AG04450 (cell line): ENCODE measurements at places on chromosomes 1 and 21.

- DNase-seq: no peak
Observed at GRCh38 chr1:206558794-206559671, 51.7 kb downstream of the RASSF5 start.

- DNase-seq: no peak
Observed at GRCh38 chr1:221164029-221164428, 284.8 kb downstream of the HLX start.

DNA sequence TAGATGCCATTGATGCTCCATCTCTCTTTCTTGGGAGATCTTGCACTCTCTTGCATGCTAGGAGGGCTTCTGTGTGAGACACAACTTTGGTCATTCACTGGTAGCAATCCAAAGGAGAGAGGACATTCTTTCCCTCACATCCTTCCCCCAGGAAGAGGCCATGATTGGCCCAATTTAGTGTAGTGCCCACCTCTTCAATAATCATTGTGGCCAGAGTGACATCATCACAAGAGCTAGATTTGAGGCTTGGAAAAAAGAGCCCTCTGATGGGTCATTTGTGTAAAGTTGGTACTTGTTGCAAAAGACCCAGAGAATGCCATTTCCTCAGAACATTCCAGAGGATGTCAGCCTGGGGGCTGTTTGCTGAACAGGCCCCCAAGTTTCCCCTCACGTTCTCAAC is 30.2 kb downstream of the S100A6 start:
- no peak for DNase-seq

DNA sequence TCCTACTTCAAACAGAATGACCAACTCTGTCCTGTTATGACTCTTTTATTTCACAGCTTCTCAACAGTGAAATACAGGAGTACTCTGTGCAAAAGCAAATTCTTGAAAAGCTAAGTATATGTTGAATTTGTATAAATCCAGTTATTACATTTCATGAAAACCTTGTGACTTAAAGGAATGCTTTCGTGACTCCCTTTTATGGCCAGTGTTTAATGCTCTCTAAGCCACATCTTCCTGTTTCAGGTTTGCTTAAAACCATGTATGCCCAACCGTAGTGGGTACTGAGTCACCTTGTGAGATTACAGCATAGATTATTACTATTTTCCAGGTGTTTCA is 40.2 kb upstream of the KIF1B start:
- no peak for DNase-seq

GRCh38 chr21:31772674-31773555 is 41.0 kb upstream of the SCAF4 start:
- DNase-seq: no peak

DNA sequence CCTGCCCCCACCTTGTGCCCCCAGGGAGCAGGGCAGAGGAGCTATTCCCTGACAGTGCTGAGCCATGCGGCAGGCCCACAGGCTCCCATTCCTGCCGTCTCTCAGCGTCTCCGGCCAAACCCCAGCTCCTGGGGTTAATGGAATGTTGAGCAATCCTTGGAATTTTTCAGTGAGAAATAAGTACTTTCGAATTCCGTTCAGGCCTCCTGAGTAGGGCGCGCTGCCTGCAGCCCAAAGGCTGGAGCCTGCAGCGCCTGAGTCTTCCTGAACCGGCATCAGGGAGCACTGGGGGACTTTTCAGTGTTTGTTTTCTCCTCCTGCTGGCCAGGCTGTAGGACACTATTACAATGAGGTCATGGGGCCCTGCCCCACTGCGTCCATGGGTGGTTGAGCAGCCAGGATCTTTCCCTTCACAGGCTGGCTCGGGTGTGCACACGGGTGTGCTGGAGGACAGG is 33.3 kb upstream of the CSF1 start:
- peak; percentile 79 for DNase-seq

- DNase-seq: no peak
Observed at GRCh38 chr1:59412718-59413326, 115.9 kb downstream of the FGGY start.

DNA sequence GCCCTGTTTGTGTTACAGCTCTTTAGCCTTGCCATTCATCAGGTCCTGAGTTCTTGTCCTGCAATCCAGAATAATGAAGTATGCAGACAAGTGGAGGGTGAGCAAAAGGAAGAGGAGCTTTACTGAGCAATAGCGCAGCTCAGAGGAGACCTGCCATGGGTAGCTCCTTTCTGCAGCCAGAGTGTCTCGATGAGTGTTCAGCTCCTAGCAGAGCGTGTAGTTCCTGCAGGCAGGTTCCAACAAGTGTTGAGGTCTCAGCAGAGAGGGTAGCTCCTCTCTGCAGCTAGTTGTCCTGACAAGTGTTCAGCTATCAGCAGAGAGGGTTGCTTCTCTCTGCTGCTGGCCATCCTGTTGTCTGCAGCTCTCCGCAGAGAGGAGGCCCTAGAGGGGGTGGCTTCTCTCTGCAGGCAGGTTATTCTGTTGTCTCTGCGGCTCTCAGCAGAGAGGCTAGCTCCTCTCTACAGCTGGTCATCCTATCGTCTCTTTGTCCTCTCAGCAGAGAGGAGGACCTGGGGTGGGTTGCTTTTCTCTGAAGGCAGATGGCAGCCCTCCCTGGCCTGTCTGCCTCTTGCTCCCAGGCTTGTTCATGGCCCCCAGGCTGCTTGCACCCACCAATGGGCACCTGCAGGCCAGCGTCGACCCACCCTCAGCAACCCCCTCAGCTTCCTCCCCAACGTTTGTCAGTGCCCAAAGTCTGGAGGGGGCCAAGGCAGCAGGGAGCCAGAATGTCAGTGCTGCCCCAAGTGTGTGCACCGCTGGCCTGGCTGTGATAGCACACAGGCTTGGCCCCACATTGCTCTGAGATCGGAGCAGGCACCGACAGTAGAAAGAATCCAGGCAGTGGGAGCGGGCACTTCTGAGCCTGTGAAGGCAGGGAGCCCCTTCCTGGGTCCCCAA is 112.5 kb upstream of the RUNX3 start:
- no peak for DNase-seq

DNA sequence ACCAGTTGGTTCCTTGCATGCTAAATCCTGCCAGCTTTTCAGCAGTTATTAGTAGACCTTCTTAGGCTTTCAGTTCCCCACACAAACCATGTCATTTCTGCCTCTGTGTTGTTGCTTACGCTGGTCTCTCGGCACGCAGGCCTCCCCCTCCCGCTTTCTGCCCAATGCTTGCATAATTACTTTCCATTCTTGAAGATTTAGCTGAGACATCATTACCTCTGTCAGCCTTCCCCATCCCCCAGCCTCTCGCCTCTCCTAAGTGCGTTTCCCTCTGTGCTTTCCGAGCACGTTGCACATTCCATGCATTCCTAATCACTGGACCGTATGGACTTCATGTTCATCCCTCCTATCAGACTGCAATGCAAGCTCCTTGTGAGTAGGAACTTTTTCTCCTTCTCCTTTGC is 26.8 kb downstream of the TSHB start:
- no peak for DNase-seq

GRCh38 chr1:230105754-230106625 is 39.0 kb downstream of the GALNT2 start:
- no peak for DNase-seq

GRCh38 chr1:28258628-28259251 is 578 bp upstream of the SESN2 start:
- no peak for DNase-seq

- no peak for DNase-seq
Observed at GRCh38 chr1:110412576-110412975, 5.1 kb upstream of the LAMTOR5 start.

DNA sequence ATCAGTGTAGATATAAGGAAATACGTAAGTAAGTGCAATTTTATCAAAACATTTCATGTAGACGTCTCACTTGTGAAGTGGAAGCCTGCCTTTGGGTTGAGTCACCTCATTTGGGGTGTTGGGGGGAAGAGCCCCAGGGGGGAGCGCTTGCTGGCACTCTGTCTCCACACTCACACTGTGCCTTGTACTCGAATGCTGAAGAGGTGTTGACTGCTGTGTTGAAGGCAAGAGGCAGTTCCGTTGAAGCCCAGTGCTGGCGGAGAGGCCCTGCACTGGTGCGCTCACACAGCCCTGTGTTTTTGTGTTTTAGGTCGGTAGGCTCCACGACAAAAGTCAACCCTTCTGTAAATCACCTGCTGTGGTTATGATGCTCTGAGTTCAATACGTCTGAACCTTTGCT is 131.9 kb upstream of the COL6A1 start:
- no peak for DNase-seq

DNA sequence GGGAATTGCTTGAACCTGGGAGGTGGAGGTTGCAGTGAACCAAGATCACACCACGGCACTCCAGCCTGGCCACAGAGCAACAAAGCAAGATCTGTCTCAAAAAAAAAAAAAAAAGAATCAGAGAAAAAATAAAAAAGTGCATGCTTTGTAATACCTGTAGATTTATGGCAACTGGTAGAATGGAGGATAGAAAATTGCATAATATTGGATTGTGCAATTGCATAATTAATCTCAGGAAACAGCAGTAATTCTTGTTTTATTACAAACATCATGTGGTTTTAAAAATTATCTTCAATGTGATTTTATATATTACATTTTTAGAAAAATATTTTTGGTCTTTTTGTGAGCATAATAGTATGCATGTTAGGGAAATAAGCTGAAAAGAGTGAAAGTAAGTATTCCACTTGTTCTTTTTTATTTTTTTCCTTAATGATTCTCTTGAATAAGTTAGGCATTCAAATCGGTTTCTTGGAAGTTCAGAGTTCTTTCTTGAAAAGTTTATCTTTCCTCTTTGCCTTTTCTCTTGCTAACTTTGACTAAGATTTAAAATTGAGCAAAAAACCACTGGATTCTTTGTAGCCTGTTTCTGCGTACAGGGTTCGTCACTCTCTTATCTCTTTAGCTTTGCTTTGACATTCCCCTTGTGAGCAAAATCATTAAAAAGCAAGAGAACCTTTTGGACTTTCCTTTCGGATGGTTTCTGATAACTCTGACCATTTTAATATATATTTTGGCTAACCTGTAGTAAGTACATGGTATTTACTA is 127.5 kb upstream of the ADAMTS5 start:
- no peak for DNase-seq

GRCh38 chr21:32457360-32457840 is 44.9 kb downstream of the EVA1C start:
- DNase-seq: no peak

- DNase-seq: no peak
Observed at GRCh38 chr1:51484591-51484990, 34.5 kb downstream of the EPS15 start.

DNA sequence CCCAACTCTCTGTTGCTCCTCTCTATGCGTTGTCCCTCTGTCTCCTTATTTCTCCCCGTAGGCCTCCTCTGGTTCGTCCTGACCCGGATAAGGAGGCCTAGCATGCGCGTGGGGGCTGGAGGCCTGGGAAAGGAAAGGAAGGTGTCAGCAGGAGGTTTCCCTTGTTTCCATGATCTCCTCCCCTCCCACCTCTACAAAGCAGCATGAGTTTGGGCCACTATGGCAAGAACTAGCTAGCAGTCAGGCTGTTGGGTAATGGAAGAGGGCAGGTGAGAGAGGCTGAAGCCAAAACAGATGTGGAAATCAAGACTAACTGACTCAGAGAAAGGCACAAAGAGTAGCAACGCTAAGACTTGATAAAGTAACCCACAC is 687 bp upstream of the SEMA6C start:
- DNase-seq: no peak

DNA sequence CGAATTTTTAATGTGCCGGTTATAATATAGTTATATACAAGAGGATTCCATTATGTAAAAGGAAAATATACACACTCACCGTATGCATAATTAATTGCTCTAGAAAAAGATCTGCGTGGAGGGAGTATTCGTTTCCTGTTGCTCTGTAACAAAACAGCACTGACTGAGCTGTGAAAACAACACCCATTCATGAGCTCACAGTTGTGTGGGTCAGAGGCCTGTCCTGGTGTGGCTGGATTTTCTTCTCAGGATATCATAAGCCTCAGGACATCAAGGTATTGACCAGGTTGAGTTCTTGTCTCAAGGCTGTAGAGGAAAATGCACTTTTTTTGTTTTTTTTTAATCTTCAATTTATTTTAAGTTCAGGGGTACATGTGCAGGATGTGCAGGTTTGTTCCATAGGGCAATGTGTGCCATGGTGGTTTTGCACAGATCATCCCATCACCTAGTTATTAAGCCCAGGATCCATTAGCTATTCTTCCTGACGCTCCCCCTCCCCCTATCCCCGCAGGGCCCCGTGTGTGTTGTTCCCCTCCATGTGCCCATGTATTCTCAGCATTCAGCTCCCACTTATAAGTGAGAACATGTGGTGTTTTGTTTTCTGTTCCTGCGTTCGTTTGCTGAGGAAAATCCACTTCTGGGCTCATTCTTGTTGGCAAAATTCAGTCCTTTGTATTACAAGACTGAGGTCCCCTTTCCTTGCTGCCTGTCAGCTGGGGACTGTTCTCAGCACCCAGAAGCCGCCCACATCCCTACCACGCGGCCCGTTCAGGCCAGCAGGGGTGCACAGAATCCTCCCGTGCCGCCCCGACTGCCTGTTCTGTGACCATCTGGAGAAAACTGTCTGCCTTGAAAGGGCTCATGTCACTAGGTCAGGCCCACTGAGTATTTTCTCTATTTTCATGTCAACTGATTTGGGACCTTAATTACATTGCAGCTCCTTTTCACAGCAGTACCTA is 87.4 kb upstream of the ERRFI1 start:
- no peak for DNase-seq

- DNase-seq: no peak
Observed at GRCh38 chr1:67261680-67262079, 46.0 kb upstream of the IL12RB2 start.

GRCh38 chr21:41761211-41761933 is 5.5 kb downstream of the RIPK4 start:
- DNase-seq: no peak

GRCh38 chr1:31949862-31950261 is 11.7 kb upstream of the PTP4A2 start:
- no peak for DNase-seq

- no peak for DNase-seq
Observed at GRCh38 chr21:21345296-21345695, 347.1 kb downstream of the NCAM2 start.

DNA sequence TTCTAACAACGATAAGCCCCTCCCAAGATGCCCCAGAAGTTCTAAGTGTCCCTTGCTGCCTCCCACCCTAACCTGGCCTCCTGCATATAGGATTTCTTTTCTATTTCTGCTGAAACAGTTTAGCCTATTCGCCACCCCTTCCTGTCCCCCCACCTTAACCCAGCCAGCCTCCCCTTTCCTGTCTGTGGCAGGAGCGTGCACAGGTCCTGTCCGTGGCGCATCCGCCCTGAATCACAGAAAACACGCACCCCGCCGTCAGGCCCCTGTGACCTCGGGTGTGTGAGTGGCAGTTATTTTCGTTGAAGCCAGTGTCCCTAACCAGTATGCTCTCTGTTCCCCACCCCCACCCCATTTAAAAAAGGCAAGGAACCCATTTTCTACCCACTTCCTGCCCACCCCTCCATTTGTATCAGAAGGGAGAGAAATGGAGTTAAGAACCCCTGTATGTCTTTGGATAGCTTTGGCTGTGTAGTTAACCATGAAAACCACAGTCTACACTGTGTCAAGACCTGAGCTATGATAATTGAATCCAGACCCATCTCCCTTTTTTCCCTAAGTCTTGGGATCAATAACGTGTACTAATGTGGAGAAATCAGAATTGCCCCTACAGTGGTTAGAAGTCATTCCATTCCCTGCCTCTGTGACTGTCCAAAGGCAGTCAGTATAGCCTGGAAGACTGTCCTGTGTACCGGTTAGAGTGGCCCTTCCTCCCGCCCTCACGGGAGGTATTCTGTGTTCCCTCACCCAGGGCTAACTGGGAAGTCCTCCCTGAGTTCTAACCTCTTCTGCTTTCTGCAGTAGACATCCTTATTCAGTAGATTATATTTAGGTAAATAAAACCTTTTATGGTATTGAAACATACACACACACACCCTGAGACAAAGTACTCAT is 1.8 kb downstream of the PLEKHO1 start:
- no peak for DNase-seq

- DNase-seq: no peak
Observed at GRCh38 chr1:59098655-59099054, 198.2 kb upstream of the FGGY start.

- DNase-seq: no peak
Observed at GRCh38 chr1:93317207-93317606, 28.5 kb upstream of the DR1 start.
